ENCODE measurements at places on chromosomes 13 and 19.
A peak's percentile ranks its signal among the peaks of the same experiment; 100 is the strongest.

DNA sequence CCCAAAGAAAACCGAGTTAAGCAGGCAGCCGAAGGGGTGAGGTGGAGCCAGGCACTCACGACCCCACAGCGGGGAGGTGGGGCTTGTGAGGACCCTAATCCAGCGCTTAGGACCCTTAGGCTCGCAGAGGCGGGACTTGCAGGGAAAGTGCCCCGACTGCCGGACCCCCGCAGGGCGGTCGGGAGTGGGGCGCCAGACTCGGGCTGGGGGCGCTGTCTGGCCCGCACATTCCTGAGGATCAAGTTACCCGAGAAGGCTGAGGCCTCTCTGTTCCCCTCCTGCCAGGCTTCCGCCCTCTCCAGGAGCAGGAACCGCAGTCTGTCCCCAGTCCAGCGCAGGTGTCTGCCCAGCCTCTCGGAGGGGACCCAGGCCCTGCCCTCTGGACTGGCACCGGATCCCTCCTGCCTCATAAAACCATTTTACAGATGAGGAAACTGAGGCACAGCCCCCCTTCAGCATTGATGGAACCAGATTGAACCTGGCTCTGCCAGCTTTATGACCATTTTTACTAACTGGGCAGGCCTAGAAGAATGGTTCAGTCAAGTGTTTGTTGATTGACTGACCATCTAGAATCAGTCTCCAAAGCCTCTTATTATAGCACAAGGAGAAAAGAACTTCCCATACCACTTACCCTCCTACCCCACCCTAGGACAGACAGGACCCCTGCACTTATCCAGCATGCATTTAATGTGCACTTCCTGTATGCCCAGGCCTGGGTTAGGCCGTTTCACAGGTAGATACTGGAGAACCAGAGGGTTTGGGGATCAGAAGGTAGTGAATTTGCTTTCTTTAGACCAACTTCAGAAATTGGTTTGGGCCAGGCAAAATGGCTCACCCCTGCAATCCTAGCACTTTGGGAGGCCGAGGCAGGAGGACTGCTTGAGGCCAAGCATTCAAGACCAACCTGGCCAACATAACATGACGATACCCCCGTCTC, 6.7 kb upstream of the JUND start:
- no peak for DNase-seq

- no peak for DNase-seq
Observed at GRCh38 chr13:76929320-76929719, 19.0 kb upstream of the ACOD1 start.

- DNase-seq, result no peak
Observed at GRCh38 chr13:34913040-34913439, 29.0 kb upstream of the NBEA start.

GRCh38 chr19:16366433-16367260, 42.0 kb downstream of the KLF2 start:
- peak; percentile 56 for DNase-seq

- no peak for DNase-seq
Observed at GRCh38 chr19:1917146-1917545, 11.9 kb downstream of the ADAT3 start.

- no peak for DNase-seq
Observed at GRCh38 chr19:32661318-32661717, 13.7 kb downstream of the ANKRD27 start.

DNA sequence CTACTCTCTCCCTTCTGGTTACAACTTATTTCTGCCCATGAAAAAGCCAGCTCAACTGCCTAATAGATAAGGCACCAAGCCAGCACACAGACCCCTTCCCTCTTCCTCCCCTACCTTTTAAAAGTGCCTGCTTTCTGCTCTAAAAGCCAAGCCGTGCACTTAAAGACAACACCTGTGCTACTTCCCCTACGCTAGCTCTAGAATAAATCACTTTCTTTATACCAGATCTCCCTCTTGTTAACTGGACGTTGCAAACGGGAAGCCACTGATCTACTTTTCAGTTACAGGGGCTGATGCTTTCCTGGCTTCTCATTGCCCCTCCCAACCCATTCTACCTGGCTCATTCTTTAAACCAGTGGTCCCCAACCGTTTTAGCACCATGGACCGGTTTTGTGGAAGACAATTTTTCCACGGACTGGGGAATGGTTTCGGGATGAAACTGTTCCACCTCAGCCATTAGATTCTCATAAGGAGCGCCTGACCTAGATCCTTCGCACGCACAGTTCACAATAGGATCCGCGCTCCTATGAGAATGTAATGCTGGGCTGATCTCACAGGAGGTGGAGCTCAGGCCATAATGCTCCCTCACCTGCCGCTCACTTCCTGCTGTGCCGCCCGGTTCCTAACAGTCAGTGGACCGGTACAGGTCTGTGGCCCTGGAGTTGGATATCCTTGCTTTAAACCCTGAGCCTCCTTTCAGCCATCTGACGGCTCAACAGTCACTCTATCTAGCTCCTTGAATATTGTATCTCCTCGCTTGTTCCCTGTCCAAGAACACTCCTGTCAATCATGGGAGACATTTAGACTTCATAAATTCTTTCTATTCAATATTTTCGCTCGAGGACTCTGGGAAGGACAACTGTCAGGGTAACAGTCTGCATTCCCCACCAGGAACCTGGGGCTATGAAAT, 841 bp upstream of the ZNF223 start:
- DNase-seq, result no peak

DNA sequence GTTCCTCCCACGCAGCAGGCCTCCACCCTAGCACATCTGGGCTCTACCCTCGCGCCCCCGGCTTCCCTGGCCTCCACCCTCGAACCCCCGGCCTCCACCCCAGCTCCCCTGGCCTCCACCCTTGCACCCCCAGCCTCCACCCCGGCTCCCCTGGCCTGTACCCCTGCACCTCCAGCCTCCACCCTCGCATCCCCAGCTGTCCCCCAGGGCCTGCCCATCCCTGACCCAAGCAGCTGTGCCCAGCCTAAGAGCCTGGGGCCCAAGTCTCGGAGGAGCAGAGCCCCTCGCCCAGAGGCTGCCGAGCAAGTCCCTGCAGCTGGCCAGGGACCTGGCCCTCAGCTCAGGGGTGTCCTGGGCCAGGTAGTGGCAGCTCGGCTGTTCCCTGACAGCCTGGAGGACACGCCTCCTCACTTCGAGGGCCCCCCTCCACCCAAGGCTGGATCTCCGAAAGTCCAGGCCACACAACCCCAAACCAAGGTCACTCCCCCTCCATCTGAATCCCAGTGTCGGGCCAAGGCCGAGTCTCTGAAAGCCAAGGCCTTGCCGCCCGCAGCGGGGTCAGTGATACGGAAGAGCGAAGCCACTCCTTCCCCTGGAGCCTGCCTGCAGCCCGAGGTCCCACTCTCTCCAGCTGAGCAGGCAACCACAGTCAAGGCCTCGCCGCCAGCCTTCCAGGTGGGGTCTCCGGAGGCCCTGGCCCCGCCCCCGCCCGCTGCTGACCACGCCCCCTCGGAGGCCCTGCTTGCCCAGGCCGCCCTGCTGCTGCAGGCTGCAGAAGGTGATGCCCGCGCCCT, 7.9 kb upstream of the ARHGAP33 start:
- no peak for DNase-seq

DNA sequence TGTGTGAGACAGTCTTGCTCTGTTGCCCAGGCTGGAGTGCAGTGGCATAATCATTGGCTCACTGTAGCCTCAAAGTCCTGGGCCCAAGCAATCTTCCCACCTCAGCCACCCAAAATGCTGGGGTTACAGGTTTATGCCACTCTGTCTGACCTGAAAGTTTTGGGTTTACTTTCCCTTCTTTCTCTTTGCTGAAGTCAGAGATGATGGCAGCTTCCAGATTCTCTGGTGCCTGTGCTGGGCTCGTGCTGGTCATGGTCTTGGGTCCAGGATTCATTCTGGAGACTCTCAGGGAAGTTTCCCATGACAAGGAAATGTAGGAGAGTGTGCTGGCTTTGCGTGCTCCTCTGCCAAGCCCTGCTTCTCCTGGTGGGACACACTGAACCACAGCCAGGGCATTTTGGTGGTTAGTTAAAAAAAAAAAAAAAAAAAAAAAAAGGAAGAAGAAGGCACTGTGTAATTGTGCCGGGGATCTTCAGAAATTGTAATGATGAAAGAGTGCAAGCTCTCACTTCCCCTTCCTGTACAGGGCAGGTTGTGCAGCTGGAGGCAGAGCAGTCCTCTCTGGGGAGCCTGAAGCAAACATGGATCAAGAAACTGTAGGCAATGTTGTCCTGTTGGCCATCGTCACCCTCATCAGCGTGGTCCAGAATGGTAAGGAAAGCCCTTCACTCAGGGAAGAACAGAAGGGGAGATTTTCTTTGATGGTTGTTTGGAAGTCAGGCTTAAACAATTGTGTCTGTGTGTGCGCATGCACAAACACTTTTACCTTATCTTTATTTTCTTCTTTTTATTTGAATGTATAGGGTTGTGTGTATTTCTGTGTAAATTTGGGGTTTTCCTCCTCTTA, at the start of gene ALOX5AP:
TSS of gene ALOX5AP (plus strand) at position 519 of the 847 bp plus-strand sequence. CDS start at position 582, 63 bp downstream.
- no peak for DNase-seq

DNA sequence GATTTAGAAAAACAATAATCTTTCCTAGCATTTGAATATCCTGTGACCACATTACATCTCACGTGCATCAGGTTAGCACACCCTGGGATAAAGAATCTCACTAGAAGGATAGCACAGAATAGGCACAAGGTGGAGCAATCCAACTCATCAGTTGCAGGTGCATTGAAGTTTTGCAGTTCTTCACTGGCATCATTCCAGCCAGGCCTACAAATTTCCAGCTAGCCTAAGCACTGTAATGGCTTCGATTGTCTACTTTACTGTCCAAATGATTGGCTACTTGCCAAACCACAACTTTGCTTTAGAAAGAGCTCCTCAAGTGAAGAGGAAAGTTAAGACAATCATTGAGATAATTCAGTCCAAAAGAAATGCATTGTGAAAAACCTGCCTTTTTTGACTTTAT, 89.5 kb downstream of the SPRY2 start:
- no peak for DNase-seq

DNA sequence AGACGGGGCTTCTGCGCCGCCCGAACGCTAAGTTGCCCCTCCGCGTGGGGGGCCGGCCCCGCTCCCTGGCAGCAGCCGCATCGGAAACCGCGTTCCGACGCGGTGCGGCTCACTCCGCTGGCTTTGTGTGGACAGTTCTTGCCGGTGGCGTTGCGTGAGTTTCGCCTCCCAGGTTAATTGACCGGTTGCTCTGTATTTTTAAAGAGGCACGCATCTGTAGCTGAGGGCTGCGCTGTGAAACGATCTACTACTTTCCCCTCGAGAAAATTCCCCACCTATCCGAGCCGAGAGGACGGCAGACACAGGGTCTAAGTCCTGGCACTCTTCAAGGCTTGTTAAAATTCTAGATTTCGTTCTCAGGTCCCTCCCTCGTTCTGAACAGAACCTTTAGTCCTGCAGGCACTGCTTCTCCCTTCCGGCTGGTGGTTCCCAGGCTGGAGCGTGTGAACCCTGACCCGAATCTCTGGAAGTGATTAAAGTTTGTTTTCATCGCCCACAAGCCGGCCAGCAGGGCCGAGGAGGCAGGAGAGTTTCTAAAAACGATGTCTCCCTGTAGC, 933 bp downstream of the ARHGEF7 start:
- no peak for DNase-seq

DNA sequence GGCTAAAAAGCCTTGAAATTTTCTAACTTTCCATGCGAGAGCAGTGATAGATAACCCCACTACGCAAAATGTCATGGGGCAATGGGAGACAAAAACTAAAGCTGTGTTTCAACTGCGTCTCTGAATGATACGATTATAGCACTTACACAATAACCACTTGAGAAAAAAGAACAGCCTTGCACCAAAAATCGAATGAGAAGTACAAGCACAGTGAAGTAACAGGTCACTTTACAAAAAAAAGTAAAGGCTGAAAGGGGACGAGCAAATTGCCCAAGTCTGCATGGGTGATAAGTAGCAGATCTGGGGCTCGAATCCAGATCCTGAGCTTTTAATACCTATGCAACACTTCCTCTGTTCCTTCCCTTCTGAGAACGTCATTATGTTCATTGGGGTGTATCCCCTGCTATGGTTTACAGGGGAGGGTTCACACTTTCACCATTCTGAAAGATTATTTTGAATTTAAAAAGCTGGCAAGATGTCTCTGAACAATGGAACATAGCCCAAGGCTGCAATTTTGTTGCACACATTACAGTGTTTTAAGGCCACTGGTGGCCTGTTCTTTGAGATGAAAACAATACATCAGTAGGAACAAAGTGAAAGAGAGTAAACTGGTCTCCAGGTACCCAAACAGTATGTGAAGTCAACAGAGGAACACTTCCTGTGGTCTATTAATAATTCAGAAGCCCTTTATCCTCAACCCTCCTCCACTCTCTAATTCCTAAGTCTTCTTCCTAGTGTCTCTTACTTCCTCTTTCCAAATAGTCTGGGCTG, 3.2 kb downstream of the CPB2 start:
- no peak for DNase-seq

GRCh38 chr19:38409631-38410133, 6.8 kb downstream of the FAM98C start:
- DNase-seq, result no peak

- DNase-seq, result no peak
Observed at GRCh38 chr19:29896802-29897201, 45.2 kb upstream of the URI1 start.

GRCh38 chr19:8148410-8149260, 757 bp downstream of the FBN3 start:
- no peak for DNase-seq

GRCh38 chr19:31666126-31666525, 316.9 kb upstream of the TSHZ3 start:
- DNase-seq, result no peak

- DNase-seq, result no peak
Observed at GRCh38 chr13:93476175-93476574, 249.6 kb downstream of the GPC6 start.

- peak; percentile 64 for DNase-seq
Observed at GRCh38 chr19:10230861-10231611, at the start of gene S1PR2. Gene S1PR2 (minus strand): TSS chr19:10231331. CDS start chr19:10224905, 6,426 bp downstream.

DNA sequence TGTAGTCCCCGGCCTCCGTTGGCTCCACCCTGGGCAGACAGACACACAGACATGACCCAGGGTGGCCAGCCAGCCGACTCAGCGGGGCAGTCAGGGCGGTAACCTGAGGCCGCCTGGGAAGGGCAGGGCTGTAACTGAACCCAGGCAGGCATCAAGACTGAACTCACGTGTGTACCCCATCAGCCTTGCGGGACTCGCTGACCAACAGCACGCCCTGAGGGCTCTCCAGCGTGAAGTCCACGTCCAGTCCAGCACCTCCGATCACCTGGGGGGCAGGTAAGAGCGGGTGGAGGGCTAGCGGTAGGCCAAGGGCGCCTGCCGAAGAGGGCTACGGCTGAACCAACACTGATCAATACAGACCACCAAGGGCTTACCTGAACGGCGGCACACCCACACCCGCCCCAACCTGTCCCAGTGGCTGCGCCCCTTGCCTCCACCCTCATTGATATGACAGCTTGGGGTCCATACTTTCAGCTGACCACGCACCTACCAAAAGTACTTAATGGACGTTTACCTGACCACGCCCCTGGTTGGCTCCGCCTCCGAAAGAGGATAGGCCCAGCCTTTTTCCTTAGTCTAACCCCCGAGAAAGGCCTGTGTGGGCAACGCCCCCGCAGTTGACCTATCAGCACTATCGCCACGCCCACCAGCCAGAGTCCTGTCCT, 791 bp downstream of the TMED1 start:
- DNase-seq, result no peak

- DNase-seq, result no peak
Observed at GRCh38 chr13:44620057-44620456, 43.9 kb upstream of the TSC22D1 start.

Measured in stimulated activated CD4-positive, alpha-beta T cell treated with anti-CD3 and anti-CD28 coated beads, Interleukin-2, amount 100 ng/mL, for 4 hours (primary cell).